ENCODE measurements at places on chromosomes 7 and 10.
A peak's percentile ranks its signal among the peaks of the same experiment; 100 is the strongest.

GRCh38 chr7:24574386-24574785, 1.1 kb downstream of the PALS2 start:
- DNase-seq, result no peak

DNA sequence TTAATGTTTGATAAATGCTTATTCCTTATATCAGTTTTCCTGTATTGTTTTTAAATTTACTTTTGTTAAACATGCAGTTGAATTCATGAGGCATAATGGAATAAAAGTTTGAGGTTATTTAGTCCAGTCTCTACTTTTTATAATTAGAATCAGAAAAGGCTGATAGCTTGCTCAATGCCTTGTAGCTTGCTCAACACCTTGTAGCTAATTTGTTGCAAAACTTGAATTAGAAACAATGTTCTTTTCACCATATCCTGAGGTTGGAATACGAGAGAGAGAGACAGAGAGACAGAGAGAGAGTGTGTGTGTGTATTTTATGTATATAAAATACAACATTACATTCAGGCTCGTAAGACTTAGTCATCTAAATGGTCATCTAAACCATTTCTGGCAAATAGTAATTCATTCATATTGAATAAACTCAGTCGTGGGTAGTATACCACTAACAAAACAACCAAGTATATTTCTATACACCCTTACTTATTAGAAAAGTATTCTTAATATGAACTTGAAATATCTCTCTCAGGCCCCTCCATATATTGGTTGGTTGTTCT, 243.5 kb downstream of the ADK start:
- no peak for DNase-seq

GRCh38 chr7:137915266-137915665, 68.5 kb upstream of the DGKI start:
- no peak for DNase-seq

- no peak for DNase-seq
Observed at GRCh38 chr7:130921391-130922180, 187.6 kb upstream of the KLF14 start.

- DNase-seq, result no peak
Observed at GRCh38 chr10:99995713-99996112, 14.0 kb downstream of the DNMBP start.

GRCh38 chr10:34547291-34547690, 267.8 kb downstream of the PARD3 start:
- DNase-seq, result no peak

- no peak for DNase-seq
Observed at GRCh38 chr10:59180689-59181270, 4.3 kb downstream of the PHYHIPL start.

- peak; percentile 40 for DNase-seq
Observed at GRCh38 chr10:19816411-19817230, at the start of gene PLXDC2. Gene PLXDC2 (plus strand): TSS chr10:19816432.

DNA sequence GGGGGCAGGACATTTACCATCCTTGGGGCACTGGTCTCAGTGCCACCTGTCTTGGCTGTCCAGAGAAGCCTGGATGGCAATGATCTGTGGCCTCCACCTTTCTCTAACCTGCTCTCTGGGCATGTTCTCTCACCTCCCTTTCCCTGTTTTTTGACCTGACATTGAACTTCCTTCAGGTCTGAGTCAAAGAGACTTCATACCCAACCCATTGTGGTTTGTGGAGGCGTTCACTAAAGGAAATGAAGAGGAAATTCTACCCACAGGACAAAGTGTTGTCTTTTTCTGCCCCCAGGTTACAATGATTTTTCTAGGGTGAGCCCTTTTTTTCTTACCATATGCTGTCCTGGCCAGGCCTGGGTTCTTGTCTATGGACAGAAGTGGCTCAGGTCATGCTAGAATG, 76.6 kb downstream of the CYP26A1 start:
- DNase-seq, result no peak

GRCh38 chr7:117323305-117323850, 520 bp upstream of the WNT2 start:
- DNase-seq, result no peak

DNA sequence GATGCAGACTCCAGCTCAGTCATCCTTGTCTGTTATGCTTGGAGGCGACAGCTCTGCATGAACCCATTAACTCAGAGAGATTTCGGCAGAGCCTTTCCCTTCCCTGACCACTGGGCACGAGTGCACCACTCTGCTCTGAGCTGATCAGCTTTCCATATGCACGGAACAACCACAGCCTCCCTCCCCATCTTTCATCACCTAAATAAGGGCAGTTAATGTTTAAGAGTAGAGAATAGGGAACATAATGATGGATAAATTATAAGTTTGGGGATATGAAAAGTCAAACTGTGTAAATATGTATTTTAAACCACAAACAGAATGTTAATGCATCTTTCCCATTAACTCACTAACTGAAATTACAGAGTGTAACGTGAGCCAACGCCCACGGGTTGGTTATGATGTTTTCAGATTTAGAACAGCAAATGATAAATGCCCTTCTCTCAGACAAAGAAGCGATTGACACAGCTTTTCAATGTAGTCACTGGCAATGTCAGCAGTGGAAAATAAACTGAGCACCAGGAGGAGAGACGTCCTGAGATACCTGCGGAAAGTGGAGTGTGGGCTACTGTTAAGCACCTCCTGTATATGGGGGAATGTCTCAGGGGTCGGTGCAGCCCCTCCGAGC, 658.2 kb downstream of the LRMDA start:
- no peak for DNase-seq

GRCh38 chr7:80954191-80954590, 35.3 kb upstream of the SEMA3C start:
- no peak for DNase-seq

- no peak for DNase-seq
Observed at GRCh38 chr7:42763137-42763551, 148.7 kb downstream of the C7orf25 start.

DNA sequence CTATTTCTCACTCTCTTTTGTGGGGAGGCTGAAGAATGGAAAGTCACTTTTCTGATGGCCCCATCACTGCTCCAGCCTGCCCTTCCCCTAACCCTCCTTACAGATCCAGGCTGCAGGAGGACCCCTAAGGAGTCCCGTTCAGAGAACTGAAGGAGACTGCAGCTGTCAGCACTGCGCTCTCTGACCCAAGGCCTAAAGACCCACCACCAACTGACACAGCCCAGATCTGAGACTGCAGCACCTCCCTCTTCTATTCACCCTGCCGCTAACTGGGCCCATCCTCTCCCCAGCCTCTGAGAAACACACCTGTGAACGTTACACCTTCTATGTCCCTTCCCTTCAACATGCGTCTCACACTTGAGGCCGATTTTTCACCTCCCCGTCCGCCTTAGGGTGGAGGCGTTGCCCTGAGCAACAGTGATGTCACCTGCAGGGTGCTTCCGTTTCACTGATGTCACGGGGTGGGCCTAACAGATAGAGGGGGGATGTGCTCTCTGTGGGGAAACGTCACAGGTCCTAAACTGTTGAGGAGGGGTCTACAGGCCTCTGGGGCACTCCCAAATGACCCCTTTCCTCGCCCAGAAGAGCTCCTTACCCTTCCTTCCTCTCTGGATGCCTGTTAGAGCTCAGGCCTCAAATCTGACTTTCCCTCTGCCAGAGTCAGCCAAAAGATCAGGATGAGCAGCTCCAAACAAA, 5.1 kb downstream of the ITPRIP start:
- peak; percentile 82 for DNase-seq

DNA sequence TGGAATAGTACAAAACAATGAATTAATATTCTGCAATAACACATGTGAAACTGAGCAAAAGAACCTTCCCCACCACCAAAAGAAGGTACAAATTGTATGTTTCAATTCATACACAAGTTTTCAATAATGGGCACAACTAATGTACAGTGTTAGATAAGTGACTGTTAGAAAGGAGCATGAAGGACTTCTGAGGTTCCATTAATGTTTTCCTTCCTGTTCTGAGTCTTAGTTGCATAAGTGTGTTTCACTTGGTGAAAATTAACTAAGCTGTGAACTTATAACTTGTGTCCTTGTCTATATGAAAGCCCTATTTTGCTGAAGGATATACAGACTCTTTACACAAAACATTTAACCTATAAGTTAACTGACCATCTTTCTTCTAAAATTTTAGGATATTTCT, 8.2 kb downstream of the GSAP start:
- DNase-seq, result no peak

DNA sequence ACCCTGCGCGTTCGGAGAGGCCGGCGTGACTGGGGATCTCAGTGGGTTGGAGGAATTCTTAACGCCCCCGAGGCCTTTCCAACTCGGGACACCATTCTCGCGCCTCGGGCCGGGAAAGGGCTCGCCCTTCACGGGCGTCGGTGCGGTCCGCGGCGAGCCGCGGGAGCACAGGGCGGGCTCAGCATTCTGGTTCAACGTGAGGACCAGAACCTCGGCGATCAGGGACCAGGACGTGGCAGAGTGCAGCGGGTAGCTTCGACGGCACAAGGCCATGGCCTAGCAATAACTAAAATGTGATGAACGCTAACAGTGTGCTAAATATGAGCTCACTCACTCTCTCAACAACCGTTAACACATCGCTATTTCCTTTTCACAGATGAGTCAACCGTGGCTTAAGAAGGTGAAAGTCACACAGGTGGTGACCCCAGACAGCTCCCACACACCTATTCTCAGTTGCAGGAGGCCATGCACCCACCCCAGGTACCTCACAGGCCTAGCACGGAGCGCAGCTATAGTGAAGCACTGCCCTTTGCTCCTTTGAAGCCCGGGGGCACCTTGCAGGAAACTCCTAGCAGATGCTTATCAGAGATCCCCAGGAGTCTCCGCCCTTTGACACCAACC, 4.5 kb upstream of the EMX2 start:
- no peak for DNase-seq

- DNase-seq, result no peak
Observed at GRCh38 chr7:98949336-98950044, 71.2 kb downstream of the TRRAP start.

DNA sequence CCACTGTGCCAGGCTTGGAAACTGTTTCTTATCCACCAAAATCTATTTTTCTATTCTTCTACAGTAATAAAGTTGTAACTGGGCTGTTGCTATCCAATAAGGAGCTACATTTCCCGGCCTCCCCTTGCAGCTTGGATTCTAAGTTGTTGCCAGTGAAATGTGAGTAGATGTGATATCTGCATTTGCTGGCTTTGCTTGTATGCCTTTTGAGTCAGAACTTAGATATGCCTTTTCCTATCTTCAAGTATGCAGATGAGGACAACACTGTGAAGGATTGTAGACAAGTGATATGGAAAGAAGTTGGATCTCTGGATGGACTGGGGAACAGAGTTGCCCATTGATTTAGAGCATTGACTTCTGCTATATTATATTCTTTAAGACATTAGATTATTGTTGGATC, 236.9 kb downstream of the REEP3 start:
- no peak for DNase-seq

- no peak for DNase-seq
Observed at GRCh38 chr7:132750530-132751217, 174.4 kb upstream of the PLXNA4 start.

- DNase-seq, result peak; percentile 50
Observed at GRCh38 chr10:14382022-14382421, 51.3 kb upstream of the FRMD4A start.

GRCh38 chr7:147078312-147078711, 961.7 kb downstream of the CNTNAP2 start:
- no peak for DNase-seq

Data from CD4-positive, alpha-beta T cell treated with Interferon alpha-2 for 1 hour (primary cell).